Right kidney (tissue), 9 donors: ENCODE measurements at places on chromosomes 2 and 18.

- no peak for DNase-seq
These were observed 72.3 kb downstream of the SMAD7 start for GRCh38 chr18:48878471-48878870.

- DNase-seq = no peak
These were observed 73.5 kb upstream of the SERTAD2 start for GRCh38 chr2:64727013-64727767.

GRCh38 chr18:42412281-42412680, 457.2 kb downstream of the PIK3C3 start:
- no peak for DNase-seq

- DNase-seq = no peak
These were observed 235.2 kb downstream of the GCA start for GRCh38 chr2:162579169-162579568.

DNA sequence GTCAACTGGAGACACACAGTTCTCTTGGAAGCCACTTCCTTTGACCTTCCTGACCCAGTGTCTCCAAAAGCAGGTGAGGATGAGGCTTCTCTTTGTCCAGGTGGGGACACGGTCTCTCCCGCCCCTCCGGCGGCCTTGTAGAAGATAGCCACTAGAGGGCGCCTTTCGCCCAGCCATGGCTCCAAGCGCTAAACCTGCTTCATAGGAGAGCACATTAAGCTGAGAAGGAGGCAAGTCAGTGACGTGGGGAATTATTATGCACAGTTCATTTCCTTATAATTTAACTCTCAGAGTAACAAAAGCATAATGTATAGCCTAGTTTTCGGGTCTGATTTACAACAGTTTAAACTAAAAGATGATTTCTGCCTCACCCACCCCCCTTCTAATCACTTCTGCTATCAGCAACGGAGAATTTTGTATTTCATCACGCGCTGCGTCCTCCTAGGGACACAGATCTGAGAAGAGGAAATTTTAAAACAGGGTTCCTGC, 208.7 kb downstream of the ICOS start:
- DNase-seq = peak; percentile 73

GRCh38 chr2:159029936-159030335, 61.5 kb downstream of the TANC1 start:
- DNase-seq = no peak

DNA sequence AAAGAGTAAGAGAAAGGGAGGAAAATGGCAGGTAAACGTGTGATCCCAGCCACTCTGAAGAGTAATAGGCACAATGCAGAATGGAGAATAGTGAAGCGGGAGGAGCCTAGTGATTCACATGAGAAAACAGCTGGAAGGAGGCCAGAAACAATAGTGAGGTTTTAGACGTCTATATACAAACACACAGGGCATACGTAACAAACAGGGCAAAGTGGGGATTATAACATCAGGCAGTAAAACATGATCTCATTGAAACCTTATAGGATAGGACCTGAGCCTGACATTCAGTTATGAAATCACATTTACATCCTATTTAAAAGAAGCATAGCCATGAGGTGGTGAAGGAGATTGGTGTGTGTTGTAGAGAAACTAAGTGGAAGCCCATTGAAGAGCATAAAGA, 33.0 kb upstream of the GATA6 start:
- no peak for DNase-seq

DNA sequence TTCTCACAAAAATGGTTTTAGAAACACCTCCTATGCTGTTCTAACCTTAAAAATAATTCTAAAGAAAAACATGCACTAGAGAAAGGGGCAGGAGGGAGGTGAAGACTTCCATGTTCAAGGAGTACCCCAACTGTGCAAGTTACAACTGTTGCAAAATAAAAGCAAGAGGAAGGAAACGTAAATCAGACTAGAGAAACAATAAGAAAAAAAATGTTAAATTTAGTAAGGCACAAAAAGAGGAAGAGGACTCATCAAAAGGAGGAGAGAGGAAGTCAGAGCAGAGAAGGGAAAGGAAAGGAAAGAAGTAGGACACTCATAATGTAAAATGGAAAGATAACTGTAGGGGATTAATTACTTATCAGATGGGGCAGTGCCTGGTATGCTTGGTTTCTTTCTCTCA, 34.1 kb downstream of the RAPH1 start:
- DNase-seq = no peak

- peak; percentile 72 for DNase-seq
These were observed 73.8 kb downstream of the RPIA start for GRCh38 chr2:88765154-88765888.

GRCh38 chr2:26072925-26073768, 39.3 kb downstream of the RAB10 start:
- DNase-seq = no peak

DNA sequence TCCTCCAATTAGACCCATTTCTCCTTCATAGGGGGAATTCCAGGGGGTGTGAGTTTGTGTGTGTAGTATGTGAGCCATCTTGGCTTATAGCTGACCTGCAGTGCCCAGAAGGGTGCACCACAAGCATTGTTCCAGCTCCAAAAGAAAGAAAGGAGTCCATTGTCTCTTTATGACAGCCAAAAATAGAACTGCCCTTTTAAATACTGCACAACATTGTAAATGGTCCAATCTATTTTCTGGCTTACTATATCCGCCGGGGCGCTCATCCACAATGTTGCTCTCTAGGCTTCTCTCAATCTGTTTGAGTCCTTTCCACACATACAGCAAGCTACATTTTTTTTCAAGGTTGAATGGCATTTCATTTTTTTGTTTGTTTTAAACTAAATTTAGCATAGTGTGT, 517.5 kb downstream of the STK39 start:
- no peak for DNase-seq

- no peak for DNase-seq
These were observed 128.8 kb upstream of the REV1 start for GRCh38 chr2:99618579-99619097.

GRCh38 chr2:56624181-56624580, 440.4 kb downstream of the CCDC85A start:
- no peak for DNase-seq

- no peak for DNase-seq
These were observed 132.9 kb downstream of the GAREM1 start for GRCh38 chr18:32337821-32338220.

DNA sequence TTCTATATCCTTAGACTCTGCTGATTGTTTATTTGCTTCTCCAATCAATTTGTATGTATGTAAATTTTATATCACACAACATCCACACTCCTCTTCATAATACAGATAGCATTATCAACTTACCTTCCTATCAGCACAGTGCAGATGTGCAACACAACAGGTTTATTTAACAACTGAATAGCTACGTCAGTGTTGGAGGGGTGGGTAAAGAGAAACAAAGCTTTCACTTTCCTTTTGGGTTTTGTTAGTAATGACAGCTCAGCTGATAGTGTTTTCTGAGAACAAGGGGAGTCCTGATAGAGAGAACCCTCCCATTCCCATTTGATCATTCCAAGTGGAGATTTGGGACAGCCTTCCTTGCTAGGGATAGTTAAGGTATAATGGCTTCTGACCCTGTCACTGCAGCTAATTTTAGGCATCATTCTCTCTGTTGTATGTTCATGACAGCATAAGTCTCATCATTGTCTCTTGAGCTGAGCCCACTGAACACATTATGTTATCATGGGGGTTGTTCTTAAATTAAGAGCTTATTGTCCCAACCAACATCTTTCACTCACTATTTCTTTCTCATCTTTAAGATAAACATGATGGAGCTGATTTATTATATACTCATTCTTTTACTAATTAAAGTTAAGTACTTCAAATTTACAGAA, 227.7 kb downstream of the GPD2 start:
- DNase-seq = no peak

DNA sequence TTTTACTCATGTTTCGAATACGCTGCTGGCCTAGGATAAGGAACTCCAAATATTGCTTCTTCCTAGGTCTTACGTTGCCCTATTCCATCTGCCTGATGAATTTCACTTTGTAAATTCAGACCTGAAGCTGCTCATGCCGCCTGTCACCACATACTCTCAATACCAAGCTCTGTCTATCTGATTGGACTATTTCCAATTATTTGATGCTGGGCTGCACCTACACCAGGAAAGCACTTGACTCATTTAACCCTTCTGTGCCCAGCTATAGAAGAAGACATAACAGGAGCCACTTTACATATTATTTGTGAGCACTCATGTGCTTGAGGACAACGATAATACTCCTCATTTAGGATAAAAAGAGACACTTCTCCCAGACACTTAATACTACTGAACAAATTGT, 1293.9 kb upstream of the LRRTM1 start:
- DNase-seq = no peak

- no peak for DNase-seq
These were observed 209.2 kb downstream of the ZNF407 start for GRCh38 chr18:74806700-74807416.

DNA sequence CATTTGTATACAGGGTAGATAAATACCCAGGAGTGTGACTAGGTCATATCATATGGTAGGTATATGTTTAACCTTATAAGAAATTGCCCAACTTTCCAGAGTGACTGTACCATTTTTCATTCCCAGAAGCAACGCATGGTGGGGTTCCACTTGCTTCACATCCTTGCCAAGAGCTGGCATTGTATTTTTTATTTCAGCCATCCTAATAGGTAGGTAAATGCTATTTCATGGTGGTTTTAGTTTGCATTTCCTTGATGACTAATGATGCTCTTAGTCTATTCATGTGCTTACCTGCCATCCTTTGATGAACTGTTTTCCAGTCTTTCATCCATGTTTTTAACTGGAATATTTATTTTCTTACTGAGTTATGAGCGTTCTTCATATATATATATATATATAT, 51.9 kb downstream of the MAP4K3 start:
- no peak for DNase-seq

- DNase-seq = no peak
These were observed 11.9 kb upstream of the CREG2 start for GRCh38 chr2:101399021-101399799.

DNA sequence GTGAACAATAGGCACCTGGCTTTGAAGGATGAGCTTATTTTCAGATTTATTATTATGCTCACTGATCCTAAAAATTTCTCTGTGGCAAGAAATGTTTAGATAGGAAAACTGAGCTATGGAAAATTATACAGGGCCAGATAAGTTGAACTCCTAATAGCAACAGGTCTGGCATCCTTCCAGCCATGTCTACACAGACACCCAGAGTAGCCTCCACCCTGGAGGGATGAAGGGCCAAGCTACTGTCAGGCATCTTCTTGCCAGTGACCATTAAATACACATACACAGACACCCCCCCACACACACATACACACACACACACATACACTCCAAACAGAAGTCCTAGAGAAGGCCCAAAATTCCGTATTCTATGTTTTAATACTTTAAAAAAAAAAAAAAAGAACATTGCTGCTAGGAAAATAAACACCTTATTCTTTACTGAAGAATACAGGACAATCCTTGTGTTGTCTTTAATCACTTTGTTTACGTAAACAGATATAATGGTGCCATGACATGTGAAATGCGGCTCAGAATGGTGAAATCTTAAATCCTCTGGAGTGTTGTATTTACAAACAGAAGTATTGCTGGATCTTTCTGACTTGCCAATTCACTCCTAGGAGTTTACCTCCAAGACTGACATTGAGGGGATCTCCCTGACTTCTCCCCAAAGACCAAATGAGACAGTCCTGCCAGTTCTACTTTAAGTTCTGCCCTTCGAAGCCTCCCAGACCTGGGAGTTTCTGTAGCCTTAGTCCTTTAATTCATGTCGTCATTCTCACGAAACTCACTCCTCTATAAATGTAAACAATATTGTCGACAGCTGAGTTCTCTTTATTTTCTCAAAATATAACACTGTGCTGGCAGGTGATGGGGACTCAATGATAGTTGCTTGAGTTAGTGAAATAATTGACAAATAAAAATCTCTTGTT, 163.1 kb downstream of the ANTXR1 start:
- DNase-seq = no peak

DNA sequence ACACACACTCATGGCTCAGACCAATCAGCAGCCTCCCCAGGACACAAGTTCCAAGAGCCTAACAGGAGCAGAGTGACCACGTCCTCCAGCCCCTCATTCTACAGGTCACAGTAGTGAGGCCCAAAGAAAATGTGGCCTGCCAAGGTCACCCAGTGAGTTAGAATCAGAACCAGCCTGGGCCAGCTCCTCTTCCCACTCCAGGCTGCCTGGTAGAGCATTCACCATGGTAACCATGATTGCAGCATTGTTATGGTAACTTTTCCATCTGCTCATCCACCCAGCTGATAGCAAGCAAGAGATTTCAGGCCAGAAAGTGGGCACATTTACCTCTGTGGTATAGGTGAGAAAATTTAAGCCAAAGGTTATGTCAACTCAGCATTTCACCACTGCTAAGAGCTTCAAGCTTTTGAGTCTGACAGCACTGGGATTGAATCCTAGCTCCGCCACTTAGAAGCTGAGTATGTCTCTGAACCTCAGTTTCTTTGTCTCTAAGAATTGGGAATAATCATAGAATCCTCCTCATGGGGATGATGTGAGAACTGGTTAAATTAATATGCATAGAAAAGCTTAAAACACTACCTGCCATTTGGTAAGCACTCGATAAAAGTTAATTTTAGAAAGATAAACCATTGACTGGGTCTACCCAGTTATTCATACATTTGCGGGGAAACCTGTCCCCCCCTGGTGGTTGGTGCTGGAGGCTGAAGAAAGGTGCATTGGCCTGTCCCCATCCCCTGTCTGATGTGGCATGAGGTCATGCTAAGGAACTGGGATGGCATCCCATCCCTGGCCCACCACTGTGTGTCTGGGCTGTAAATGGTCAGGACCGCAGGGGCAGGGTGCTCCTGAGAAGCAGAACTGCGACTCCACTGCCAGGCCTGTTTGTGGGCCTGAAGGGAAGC, 181.5 kb downstream of the KLHL29 start:
- DNase-seq = no peak

DNA sequence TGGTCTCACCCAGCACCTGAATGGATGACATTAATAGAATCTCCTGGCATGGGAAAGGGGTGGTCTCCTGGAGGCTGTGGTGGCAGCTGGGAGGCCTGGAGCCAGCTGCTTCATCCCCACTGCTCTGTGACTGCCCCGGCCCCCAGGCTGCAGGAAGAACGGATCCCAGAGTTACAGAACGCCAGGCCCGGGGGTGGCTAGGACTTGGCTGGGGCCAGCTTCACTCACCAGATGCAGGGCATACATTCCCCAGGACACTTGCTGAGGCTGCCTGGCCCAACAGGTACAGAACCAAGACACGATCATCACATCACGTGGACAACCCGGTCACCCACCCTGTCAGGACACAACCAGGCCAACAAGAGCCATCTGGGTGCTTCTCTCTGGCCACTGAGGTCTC, 178.6 kb upstream of the SALL3 start:
- no peak for DNase-seq

- DNase-seq = no peak
These were observed 428.8 kb downstream of the THSD7B start for GRCh38 chr2:137194111-137194510.

DNA sequence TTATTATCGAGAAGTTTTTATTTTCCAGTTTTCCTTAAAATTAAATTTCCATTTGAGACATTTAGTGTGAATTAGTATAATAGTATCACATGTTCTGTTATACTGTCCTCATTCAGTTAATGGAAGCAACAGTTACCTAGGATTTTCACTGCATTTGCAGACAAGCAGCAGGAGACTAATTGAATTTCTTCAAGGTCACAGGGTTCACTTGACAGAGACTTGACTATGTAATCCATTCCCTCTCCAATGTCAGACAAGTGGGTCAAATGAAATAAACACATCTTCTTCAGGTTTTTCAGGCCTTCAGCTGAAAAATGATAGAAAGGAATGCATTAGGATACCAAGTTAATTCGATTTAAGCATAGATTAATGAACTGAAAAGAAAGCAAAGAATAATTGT, 26.7 kb downstream of the NLRC4 start:
- no peak for DNase-seq

- no peak for DNase-seq
These were observed 21.1 kb upstream of the RPL31 start for GRCh38 chr2:100981011-100981410.
